Cardiac fibroblast (primary cell): ENCODE measurements at places on chromosomes 6 and 20.

DNA sequence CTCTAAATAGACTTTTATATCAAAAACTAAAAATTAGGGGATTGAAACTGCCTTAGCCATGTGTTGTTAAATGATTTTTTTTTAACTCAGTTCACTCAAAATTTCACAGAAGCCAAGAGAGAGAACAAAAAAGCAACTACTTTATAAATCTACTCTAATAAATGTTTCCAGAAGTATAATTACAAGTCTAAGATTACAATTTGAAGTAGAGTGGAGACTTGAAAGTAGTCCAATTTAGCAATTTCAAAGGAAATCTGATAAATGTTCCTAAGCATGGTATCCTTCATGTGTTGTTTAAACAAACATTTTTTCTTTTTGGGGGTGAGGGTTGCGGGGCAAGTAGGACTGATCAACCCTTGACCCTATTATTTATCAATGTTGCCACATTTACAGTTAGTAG is 72.6 kb downstream of the PHIP start:
- peak; percentile 4 for DNase-seq

DNA sequence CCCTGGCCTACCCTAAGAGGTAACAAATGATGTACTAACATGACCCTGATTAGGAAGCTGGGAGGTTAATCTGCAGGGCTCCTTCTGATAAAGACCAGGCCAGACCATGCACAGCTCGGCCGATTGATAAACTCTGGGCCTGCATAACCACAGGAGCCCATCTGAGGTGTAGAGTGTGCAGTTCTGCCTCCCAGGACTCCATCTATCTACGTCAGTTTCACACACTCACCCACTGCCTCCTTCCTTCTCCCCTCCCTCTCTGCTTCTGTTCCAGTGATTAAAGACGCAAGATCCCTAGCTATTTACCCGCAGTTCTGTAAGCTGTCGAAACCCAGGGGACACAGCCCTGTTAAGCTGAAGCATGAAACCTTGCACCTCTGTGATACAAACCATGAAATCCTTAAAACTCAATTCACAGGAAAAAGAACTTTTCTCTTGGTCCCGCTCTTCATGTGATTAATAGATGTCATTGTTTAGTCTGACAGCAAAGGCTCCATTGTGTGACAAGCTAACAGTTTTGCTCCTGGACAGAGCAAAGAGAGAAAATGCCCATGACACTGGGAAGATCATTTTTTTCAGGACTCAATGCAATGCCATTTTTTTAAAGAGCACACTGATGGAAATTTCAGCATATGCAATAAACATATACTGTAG is 470.6 kb downstream of the MAFB start:
- DNase-seq, result no peak

DNA sequence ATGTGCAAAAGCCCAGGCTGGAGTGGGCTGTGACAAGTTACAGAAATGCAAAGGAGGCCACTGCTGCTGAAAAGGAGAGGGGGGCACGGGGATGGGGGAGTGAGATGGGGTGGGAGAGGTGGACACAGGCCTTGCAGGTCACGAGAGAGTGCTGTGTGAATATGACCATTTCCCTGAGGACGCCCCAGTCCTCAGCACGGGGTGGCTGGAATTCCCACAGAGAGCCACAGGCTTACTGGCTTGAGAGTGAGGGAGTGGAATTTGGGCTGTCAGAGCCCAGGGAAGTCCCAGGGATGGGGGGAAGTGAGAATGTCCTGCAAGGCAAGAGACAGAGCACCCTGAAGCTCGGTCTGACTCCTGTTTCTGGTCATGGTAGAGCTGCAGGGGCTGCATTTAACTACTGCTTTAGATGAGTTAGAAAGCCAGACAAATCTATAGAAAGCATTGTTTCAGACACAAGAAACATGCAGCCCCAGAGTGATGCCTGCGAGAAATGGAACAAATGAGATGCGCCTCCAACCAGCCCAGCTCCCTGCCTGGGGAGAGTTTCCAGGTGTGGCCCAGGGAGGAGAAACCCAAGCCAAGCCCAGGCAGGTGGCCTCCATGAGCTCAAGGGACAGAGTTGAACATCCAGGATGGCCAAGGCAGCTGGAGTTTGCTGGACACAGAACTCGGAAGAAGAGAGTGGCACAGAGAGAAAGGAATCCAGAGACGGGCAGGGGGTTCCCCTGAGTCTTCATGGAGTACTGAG is 30.5 kb downstream of the NPEPL1 start:
- no peak for DNase-seq

GRCh38 chr6:48169635-48170034 is 58.6 kb upstream of the PTCHD4 start:
- DNase-seq, result no peak

- DNase-seq, result no peak
These were observed 1.4 kb upstream of the SNPH start for GRCh38 chr20:1264727-1265126.

DNA sequence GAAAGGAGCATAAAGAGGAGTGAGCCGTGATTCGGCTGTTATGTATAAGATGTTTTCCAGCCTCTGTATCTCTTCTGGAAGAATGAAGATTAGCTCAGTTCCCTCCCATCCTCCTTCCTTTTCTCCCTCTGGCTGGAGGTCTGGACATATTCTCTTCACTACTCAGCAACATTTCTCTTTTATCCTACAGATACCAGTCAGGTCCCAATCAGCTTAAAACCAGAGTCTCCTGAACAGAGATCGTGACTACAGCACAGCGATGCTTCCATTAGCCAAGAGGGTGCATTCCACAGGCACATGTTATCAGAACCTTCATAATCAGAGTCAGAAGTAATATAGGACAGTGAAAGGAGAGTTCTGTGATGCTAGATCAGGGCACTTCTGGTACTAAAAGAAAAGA is 133.9 kb upstream of the SOX4 start:
- DNase-seq, result no peak

- DNase-seq, result no peak
These were observed 1.9 kb downstream of the ZFAND3 start for GRCh38 chr6:37821446-37821845.

- DNase-seq, result peak; percentile 68
These were observed 11.6 kb downstream of the LAMA5 start for GRCh38 chr20:62355516-62355877.

DNA sequence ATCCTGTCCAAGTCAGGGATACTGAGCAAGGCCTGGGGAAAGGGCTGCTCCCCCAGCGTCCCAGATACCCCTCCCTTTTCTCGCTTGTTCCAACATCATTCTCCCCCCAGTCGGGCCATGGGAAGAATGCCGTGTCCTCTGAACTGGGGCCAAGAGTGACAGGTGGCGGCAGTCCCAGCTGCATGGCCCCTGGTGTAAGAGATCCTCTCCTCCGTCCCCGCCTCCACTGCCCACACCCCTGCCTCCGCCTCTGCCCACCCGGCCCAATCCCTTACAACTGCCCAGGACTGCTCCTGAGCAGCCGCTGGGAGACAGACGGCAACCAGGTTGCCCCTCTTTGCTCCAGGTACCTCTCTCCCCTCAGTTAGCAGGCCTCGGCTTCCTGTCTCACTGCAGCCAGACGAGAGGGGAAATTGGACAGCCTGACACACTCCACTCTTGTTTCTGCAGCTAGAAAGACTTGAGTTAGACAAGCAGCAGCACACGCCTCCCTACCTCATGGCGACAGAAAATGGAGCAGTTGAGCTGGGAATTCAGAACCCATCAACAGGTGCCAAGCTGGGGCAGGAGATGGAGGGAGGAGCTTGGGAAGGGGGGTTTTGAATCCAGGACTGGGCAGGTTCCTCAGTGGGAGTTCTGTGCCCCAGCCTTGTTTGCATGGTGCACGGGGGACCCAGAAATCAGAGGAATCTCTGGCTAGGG is at the start of gene MYLK2:
MYLK2 (plus strand) TSS at position 274 of the 702 bp plus-strand sequence; CDS start at position 499, 225 bp downstream.
- DNase-seq, result no peak

GRCh38 chr20:64162239-64162910 is 1.9 kb upstream of the MYT1 start:
- DNase-seq, result no peak

- DNase-seq, result no peak
These were observed 60.9 kb upstream of the MAP7 start for GRCh38 chr6:136611133-136611532.
